Kidney capillary endothelial cell (primary cell): ENCODE measurements at places on chromosomes 5 and 9.

- no peak for DNase-seq
These were observed at the start of gene FUT7 for GRCh38 chr9:137031904-137032640. Gene FUT7, minus strand, starts transcription at chr9:137032088. Its CDS starts 97 bp downstream, at chr9:137031991.

DNA sequence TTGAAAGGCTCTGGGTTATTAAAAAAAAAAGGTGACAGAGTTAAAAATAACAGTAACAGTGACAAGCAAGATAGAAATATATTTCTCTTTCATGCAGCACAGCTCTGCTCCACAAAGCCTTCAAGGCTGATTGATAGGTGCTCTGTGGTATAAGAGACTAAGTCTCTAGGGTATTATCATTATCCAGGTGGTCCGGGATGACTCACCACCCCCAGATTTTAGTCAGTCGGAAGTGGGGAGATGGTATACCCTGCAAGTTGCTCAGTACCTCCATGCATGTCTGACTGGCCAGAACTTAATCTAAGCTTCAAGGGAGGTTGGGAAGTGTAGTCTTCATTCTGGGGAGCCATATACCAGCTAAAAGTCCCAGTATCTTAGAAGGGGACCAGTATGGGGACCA is 76.1 kb downstream of the SLC1A3 start:
- DNase-seq, result no peak

- DNase-seq, result no peak
These were observed 79.4 kb downstream of the NPR3 start for GRCh38 chr5:32790411-32790951.

DNA sequence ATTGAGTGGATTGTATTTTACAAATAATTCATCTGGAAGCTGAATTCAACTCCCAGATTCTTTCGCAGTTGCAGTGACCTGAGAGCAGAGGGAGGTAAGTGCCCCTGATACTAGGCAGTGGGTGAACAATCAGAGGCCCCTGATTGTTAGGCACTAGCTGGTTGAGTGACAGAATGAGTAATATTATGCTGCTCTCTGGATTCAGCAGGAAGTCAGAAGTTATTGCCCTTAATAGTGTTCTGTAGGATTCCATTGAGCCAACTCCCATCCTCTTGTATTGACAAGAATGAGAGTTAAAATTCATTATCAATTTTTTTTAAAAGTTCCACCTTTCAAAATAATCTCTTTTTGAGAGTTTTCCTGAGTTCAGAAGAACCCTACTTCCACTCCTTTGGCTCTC is 301.2 kb downstream of the DTWD2 start:
- DNase-seq, result no peak

GRCh38 chr5:33439905-33440481 is 772 bp upstream of the TARS1 start:
- DNase-seq, result peak; percentile 44
